Panc1 (cell line): ENCODE measurements at places on chromosomes 1 and 21.

DNA sequence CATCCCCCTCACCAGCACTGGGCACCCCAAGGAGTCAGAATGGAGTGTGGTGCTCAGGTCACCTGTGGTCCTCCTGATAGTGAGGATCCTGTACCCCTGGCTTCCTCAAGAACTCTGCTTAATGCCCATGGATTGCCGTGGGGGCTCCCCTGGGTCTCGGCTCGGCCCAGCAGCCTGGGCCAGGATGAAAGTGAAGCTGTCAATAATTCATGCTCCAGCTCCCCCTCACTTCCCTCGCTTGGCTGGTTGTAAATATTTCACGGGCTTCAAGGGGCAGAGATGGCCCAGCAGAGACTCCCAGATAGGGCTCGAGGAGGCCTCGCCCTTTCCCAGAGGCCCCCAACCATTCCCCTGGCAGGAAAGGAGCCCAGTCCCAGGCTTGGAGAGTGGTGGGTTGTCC lies 42.6 kb upstream of the KCNA10 start:
- no peak for DNase-seq

DNA sequence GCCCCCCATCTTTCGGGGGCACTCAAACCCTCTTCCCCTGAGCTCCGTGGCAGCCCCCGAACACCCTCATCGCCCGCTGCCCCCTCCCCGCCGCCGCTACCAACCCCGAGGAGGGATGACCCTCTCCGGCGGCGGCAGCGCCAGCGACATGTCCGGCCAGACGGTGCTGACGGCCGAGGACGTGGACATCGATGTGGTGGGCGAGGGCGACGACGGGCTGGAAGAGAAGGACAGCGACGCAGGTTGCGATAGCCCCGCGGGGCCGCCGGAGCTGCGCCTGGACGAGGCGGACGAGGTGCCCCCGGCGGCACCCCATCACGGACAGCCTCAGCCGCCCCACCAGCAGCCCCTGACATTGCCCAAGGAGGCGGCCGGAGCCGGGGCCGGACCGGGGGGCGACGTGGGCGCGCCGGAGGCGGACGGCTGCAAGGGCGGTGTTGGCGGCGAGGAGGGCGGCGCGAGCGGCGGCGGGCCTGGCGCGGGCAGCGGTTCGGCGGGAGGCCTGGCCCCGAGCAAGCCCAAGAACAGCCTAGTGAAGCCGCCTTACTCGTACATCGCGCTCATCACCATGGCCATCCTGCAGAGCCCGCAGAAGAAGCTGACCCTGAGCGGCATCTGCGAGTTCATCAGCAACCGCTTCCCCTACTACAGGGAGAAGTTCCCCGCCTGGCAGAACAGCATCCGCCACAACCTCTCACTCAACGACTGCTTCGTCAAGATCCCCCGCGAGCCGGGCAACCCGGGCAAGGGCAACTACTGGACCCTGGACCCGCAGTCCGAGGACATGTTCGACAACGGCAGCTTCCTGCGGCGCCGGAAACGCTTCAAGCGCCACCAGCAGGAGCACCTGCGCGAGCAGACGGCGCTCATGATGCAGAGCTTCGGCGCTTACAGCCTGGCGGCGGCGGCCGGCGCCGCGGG lies 837 bp downstream of the FOXD3 start:
- no peak for DNase-seq

- no peak for DNase-seq
Measured at GRCh38 chr1:94864821-94865220, 44.7 kb downstream of the SLC44A3 start.

- no peak for DNase-seq
Measured at GRCh38 chr1:220843481-220844011, 35.7 kb upstream of the HLX start.

- DNase-seq: no peak
Measured at GRCh38 chr21:14557413-14557812, 11.3 kb upstream of the SAMSN1 start.

GRCh38 chr1:246534114-246534513 lies 27.0 kb upstream of the SMYD3 start:
- no peak for DNase-seq

DNA sequence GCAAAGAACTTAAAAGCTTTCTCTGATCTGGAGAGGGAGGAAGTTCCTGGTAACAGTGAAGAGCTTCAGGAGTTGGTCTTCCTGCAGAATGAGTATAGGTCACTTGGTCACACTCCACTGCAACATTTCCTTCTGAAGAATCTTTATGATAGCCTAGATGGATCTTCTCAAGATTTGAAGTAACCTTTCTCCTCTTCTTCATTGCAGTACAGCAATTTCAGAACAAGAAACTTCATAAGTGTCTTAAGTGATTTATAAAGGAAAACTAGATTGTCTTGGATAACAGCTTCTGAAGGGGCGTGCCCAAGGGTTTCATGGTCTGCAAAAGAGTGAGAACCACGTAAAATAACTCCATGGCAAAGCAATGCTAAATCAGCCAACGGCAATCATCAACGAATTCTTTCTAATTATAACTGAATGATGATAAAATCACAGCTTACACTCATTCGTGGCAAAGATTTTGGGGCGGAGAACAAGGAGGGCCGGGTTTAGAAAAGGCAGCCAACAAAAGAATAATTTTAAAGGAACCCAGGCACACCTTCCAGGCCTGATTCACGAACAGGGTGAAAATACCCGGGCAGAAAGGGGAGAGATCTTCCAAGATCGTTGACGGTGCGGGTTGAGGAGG lies 53.9 kb upstream of the ASPM start:
- no peak for DNase-seq

DNA sequence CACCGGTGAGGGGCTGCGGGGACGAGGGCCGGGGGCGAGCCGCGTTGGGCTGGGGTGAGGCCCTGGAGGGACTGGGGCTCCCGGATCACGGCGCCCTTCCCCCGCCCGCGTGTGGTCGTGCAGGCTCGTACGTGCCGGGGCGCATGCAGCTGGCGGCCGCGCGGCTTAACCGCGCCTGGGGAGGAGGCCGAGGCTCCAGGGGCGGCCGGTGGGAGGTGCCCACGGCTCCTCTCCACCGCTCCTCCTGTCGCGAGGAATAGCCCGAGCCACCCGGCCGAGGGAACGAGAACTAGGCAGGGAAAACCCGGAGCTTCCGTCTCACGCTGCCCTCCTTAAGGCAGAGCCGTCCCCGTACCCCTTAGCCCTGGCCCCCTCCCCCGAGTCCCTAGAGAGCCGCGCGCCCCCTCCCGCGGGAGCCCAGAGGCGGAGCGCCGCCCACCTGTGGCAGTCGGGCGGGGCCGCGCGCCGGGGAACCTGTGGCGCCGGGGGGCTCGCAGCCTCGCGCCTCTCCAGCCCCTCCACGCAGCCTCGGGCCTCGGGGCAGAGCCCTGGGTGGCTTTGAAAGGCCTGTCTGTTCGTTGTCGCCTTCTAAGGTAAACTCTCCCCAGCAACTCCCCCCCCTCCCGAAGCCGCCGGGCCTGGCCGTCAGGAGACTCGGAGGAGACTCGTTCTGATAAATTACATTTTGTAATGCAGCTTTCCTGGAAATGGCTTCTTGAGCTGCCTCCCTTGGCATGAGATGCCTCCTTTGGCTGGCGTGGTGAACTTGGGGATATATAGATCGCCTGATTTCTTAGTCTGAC lies 746 bp downstream of the AK4 start:
- no peak for DNase-seq

GRCh38 chr1:236799001-236799400 lies 3.9 kb downstream of the MTR start:
- DNase-seq: no peak

DNA sequence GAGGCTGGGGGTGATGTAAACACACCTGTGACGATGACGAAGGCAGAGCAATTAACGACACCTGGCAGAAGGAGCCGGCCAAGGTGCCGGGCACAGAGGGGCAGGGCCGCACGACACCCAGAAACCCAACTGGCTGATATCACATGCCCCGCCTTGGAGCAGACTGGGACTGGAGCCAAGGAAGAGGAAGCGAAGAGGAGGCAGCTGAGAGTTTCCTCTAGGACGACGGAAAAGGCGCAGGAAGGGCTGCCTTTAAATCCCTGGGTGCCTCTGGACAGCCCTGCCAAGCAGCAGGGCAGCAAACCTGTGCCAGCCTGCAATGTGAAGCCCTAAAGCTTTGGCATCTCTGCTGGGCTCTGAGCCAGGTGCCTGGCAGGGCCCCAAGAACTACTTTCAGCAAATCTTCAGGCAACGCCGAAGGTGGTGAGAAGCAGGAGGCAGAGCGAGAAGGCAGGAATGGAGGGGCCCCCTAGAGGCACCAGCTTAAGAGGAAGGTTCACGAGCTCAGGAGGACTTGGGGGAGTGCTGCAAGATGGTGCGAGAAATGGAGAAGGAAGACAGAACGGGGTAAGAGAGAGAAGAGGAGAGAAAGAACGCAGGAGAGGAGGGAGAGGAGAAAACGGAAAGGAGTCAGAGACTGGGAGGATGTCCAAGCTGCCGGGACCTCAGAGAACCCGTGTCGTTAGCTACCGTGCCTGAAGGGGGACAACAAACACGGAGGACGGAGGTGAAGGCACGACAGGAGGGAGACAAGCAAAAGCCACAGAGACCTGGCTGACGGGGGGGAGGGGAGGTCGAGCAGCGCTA lies 25.3 kb upstream of the PEF1 start:
- no peak for DNase-seq

DNA sequence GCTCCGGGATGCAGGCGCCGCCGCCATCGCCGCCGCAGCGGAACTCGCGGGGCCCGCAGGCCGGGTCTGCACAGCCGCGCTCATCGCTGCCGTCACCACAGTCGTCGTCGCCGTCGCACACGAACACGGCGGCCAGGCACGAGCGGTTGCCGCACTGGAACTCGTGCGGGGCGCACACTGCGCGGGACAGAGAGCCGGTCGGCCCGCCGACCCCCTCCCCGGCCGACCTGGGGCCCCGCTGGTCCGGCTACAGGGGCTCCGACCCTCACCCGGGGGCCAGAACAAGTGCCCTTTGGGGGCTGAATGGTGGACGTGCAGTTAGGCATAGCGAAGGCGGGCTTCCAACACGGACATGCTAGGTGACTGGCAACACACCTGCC lies 38.6 kb upstream of the MAGOH start:
- no peak for DNase-seq
